Cardiac muscle cell (in vitro differentiated cells and primary cell): ENCODE measurements at places on chromosomes 11 and 22. TPM values are rescaled to one million over a fixed set of nuclear protein-coding genes. Genes with fewer than 3 reads are reported as not detected.

Gene LRFN4
- total RNA-seq = 40.6 and 50.4 TPM in 2 replicates

Gene KRTAP5-2
- not detected in 2 replicates for total RNA-seq

Gene MRGPRX4
- not detected in 2 replicates for total RNA-seq

Gene LSP1
- total RNA-seq = not detected in 2 replicates

Gene KCTD14
- 0.45 and 0.81 TPM in 2 replicates for total RNA-seq

Gene RHOD
- total RNA-seq = 48.5 and 71.7 TPM in 2 replicates

Gene MRGPRX2
- total RNA-seq = not detected in 2 replicates

Gene ABCC8
- 1.6 and 5.3 TPM in 2 replicates for total RNA-seq

GRCh38 chr11:118438314-118438931 lies 2.1 kb downstream of the KMT2A start:
- H3K36me3 ChIP-seq = no peaks in the 10 kb centered on the region

DNA sequence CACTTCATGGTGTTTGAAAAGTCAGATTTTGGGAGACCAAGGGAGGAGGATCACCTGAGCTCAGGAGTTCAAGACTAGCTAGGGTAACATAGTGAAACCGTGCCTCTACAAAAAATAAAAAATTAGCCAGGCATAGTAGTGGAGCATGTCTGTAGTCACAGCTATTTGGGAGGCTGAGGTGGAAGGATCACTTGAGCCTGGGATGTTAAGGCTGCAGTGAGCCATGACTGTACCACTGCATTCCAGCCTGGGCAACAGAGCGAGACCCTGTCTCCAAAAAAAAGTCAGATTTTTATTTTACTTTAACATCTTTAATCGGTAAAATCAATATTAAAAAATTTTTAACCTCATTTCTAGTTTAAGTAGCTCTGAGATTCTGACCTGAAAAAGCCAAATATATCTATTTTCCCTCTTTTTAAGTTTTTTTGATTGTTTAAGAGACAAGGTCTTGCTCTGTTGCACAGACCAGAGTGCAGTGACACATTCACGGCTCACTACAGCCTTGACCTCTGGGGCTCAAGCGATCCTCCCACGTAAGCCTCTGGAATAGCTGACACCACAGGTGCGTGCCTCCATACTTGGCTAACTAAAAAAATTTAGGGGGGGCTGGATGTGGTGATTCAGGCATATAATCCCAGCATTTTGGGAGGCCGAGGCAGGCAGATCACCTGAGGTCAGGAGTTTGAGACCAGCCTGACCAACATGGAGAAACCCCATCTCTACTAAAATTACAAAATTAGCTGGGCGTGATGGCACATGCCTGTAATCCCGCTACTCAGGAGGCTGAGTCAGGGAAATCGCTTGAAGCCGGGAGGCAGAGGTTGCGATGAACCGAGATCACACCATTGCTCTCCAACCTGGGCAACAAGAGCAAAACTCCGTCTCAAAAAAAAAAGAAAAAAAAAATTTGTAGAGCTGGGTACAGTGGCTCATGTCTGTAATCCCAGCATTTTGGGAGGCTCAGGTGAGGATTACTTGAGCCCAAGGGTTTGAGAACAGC lies 48.4 kb downstream of the SFI1 start:
- no peaks in the 10 kb centered on the region for H3K27me3 ChIP-seq
- H3K27ac ChIP-seq = no peak overlapping the region
- DNase-seq = no peak
- no peak overlapping the region for H3K4me3 ChIP-seq
- H3K4me1 ChIP-seq = no peaks in the 10 kb centered on the region

DNA sequence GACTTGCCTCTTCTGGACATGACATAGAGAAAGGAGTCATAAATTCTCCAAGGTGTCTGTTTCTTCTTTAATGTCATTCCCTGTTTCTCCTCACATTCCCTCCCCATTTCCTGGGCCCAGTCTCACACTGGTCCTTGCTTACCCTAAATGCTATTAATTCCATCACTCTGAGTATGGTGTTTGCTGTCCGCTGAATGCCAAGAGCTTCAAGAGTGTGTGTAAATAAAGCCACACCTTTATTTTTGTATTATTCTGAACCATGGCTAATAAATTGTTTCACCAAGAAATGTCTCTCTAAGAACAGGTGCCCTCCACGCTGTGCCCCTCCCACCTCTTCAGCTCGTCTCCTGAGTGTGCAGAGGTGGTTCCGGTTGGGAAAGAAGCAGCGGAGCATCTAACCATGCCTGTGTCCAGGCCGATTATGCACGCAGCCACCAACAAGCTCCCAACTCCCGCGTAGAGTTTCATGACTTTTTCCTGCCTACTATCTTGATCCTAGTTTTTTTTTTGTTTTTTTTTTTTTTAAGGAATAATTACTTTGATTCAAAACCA lies 8.6 kb downstream of the TMEM121B start:
- no peaks in the 10 kb centered on the region for H3K4me1 ChIP-seq
- no peak overlapping the region for H3K4me3 ChIP-seq
- no peaks in the 10 kb centered on the region for H3K27me3 ChIP-seq
- no peak overlapping the region for H3K27ac ChIP-seq
- no peaks in the 10 kb centered on the region for H3K36me3 ChIP-seq
- DNase-seq = no peak

DNA sequence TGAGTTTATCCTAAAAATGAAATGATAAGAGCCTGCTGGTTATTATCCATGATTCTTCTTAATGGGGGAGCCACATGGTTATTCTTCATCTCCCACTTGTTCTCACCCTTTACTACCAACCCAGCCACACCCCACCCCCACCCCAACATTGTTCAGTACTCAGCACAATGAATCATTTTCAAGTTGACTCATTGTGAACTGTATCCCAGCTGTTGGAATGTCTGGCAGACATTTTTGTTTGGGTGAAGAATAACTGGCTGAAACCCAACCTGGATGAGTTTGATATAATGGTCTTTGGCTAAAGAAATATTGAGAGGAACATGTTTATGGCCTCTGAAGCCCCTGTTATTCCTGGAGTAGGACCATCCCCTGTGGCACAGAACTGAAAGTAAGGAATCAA lies 136.2 kb downstream of the ELP4 start:
- H3K27me3 ChIP-seq = no peaks in the 10 kb centered on the region
- H3K27ac ChIP-seq = no peak overlapping the region
- no peak overlapping the region for H3K4me3 ChIP-seq

DNA sequence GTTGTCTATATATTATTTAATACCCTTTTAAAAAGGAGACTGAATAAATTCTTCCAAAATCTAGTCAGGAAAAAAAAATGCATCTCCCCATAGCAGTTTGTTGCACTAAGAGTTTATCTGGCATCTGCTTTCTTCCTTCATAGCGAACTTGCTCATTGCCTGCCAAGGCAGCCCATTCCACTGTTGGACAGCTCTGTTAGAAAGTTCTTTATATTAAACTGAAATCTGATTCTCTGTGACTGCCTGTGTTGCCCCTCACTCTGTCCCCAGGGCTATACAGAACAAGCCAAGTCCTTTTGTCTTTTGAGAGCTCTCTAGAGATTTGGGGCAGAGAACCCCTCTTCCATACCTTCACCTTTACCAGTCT lies 3.3 kb upstream of the CHRDL2 start:
- H3K4me3 ChIP-seq = no peak overlapping the region
- H3K27me3 ChIP-seq = peaks cover 59% of the 10 kb centered on the region
- no peak for DNase-seq
- H3K36me3 ChIP-seq = no peaks in the 10 kb centered on the region

DNA sequence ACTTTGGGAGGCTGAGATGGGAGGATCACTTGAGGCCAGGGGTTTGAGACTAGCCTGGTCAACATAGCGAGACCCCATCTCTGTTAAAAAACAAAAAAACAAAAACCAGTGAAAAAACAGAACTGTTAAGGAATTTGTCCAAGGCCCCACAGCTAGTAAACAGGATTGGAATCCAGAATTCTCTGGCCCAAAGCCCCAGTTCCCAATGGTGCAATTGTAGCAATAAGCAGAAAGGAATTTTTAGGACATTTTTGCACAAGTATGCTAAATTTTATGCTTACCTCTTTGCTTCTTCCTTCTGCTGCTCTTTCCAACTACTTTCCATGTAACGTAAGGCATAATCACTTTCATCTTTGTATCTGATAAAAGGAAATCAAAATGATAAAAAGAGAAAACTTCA lies 11.6 kb downstream of the MISFA start:
- peak; percentile 22 for DNase-seq
- peaks cover 54% of the 10 kb centered on the region for H3K36me3 ChIP-seq
- H3K4me3 ChIP-seq = no peak overlapping the region

- no peaks in the 10 kb centered on the region for H3K4me1 ChIP-seq
- no peak for DNase-seq
- H3K36me3 ChIP-seq = no peaks in the 10 kb centered on the region
- no peaks in the 10 kb centered on the region for H3K27me3 ChIP-seq
- H3K27ac ChIP-seq = no peak overlapping the region
These were observed 421.5 kb downstream of the BRD1 start for GRCh38 chr22:49406047-49406650.

DNA sequence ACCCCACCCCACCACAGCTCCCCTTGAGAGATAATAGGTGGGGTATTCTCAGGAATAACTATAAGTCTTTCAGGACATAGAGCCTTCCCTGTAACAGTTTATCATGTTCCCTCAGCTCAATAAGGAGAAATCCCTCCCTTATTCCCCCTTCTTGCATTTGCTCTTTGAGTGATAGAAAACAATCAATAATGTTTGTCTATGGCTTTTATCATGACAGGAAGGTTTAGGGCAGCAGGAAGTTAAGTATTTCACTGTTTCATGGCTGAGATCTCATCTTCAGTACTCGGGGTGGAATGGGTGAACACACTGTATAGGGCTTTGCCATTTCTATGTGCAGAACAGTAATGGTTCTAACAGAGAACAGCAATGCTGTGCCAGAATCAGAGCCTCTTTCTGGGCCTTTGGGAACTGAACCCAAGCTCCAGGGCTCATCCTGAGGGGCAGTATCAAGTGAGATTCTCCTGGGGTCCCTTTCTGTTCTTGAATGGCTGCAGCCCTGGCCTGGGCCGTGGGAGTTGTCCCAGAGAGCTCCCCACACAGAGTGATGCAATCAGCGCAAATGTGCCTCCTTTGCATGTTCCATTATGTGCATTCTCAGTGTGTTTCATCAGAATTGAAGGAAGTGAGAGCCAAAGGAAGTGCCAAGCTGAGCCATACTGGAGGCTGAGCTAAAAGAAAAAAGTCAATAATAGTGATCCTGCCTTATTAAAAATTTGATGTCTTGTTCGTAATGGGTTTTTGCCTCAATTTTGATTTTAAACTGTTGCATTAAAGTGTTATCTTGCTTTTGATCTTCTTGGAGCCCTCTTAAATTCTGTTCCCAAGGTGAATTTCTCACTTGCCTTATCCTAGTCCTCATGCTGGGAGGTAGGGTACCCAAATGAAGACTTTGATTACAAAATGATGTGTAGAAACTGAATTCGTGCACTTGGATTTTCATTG lies 2.9 kb upstream of the CYP2R1 start:
- no peaks in the 10 kb centered on the region for H3K27me3 ChIP-seq
- H3K36me3 ChIP-seq = no peaks in the 10 kb centered on the region
- peak; percentile 94 for DNase-seq
- no peak overlapping the region for H3K4me3 ChIP-seq
- H3K4me1 ChIP-seq = no peaks in the 10 kb centered on the region
- no peak overlapping the region for H3K27ac ChIP-seq

DNA sequence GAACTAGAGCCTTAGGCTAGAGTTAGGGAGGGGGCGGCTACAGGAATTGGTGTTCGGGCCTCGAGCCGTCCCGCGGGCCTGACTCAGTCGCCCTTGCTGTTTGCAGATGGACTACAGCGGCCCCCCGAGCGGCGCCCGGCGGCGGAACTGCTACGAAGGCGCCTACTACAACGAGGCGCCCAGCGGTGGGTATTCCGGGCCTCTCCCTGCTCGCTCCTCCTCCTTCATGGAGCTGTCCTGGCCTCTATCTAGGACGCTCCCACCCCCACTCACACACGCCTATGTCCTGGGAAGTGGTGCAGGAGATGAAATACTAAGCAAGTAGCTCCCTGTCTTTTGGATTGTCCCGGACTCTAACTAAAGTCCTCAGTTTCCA lies 1.4 kb downstream of the MYOD1 start:
- peaks cover 100% of the 10 kb centered on the region for H3K27me3 ChIP-seq
- no peaks in the 10 kb centered on the region for H3K4me1 ChIP-seq
- no peaks in the 10 kb centered on the region for H3K36me3 ChIP-seq
- DNase-seq = peak; percentile 10

- no peak overlapping the region for H3K4me3 ChIP-seq
- H3K27me3 ChIP-seq = no peaks in the 10 kb centered on the region
- no peak for DNase-seq
These were observed 476.4 kb downstream of the INSC start for GRCh38 chr11:15591112-15591537.

DNA sequence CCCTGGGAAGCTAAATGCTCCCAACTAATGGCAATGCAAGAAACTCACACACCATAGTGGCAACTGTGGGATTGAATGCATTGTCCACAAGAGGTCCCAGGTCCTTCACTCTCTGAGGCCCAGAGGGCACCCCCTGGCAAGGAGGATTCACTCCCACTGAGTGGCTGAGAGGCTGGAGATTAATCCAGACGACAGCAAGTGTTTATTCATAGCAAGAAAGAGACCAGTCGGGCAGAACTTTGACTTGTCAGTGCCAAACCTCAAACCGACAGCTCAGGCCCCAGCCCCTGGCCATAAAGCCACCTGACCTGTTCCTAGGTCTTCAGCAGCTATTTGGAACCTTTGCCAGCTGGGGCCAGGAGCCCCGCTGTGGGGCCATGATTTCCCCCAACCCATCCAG lies 54.5 kb upstream of the MPEG1 start:
- H3K27ac ChIP-seq = no peak overlapping the region
- no peaks in the 10 kb centered on the region for H3K27me3 ChIP-seq
- H3K4me3 ChIP-seq = no peak overlapping the region
- H3K4me1 ChIP-seq = peaks cover 7% of the 10 kb centered on the region

DNA sequence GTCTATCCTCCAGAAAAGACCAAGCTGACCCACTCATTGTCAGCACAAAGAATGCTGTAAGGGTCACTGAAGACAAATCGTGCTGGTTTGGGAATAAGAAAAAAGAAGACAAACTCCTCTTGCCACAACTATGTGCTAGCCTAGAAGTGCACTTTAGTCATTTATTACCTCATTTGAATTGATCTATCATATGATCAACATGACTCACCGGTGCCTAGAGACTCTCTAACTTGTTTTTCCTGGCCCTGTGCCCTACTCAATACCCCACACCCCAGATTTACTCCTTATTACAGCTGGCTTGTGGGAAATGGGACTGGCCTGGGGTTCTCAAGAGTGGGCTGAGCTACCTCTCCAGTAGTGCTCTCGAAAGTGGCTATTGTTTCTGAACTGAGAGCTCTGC lies 35.9 kb upstream of the HORMAD2 start:
- H3K27ac ChIP-seq = no peak overlapping the region
- H3K27me3 ChIP-seq = no peaks in the 10 kb centered on the region
- no peaks in the 10 kb centered on the region for H3K4me1 ChIP-seq
- no peak for DNase-seq
- no peaks in the 10 kb centered on the region for H3K36me3 ChIP-seq

GRCh38 chr11:27331981-27332380 lies 31.0 kb downstream of the CCDC34 start:
- no peak for DNase-seq
- peaks cover 12% of the 10 kb centered on the region for H3K4me1 ChIP-seq
- H3K27ac ChIP-seq = peak overlapping the region; percentile 34
- H3K27me3 ChIP-seq = no peaks in the 10 kb centered on the region
- H3K4me3 ChIP-seq = no peak overlapping the region

DNA sequence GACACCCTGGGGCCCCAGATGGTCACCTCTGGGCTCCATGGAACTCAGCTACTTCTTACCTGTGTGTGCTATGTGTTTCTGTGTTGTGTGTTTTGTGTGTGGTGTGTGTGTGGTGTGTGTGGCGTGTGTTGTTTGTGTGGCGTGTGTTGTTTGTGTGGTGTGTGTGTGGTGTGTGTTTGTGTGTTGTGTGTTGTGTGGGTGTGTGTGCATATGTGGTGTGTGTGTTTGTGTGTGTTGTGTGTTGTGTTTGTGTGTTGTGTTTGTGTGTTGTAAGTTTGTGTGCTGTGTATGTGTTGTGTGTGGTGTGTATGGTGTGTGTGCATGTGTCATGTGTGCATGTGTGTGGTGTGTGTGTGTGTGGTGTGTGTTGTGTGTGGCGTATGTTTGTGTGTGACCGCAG lies 3.8 kb upstream of the WNT7B start:
- H3K27me3 ChIP-seq = peaks cover 39% of the 10 kb centered on the region
- H3K4me3 ChIP-seq = no peak overlapping the region
- no peak overlapping the region for H3K27ac ChIP-seq
- no peaks in the 10 kb centered on the region for H3K4me1 ChIP-seq
